Stimulated activated naive B cell treated with anti-CD40 and anti-IgM and Interleukin-4, amounts not matched to agents 10 μg/mL and 1 μg/mL and 100 μg/mL, for 72 hours (primary cell): ENCODE measurements at places on chromosomes 7 and 10.
A peak's percentile ranks its signal among the peaks of the same experiment; 100 is the strongest.

- no peaks in the 10 kb centered on the region for H3K27me3 ChIP-seq
- no peak for DNase-seq
These were observed 95.9 kb upstream of the TNRC18 start for GRCh38 chr7:5519515-5519928.

- H3K36me3 ChIP-seq, result no peaks in the 10 kb centered on the region
- H3K27ac ChIP-seq, result no peak overlapping the region
- no peak overlapping the region for H3K4me3 ChIP-seq
- no peak for DNase-seq
- peaks cover 12% of the 10 kb centered on the region for H3K27me3 ChIP-seq
- no peaks in the 10 kb centered on the region for H3K4me1 ChIP-seq
These were observed 191.6 kb downstream of the FANK1 start for GRCh38 chr10:126087796-126088505.

GRCh38 chr10:70135684-70136083 lies 3.1 kb upstream of the AIFM2 start:
- no peak for DNase-seq
- H3K4me1 ChIP-seq, result peaks cover 26% of the 10 kb centered on the region
- no peak overlapping the region for H3K4me3 ChIP-seq
- H3K27ac ChIP-seq, result no peak overlapping the region

DNA sequence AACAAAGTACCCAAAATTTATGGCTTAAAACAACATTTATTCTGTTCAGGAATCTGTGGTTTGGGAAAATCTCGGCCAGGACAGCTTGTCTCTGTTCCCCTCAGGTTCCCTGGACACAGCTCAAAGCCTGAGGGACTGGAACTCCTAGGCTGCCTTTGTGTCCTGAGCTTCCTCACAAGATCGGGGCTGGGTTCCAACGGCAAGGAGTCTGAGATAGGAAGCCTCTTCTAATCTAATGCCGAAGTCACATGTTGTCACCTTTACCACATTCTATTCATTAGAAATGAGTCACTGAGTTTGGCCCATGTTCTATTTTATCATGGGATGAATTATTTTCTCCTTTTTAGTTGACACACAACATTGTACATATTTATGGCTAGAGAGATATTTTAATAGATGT lies 80.5 kb downstream of the ANKRD26 start:
- H3K36me3 ChIP-seq, result peaks cover 16% of the 10 kb centered on the region
- no peak for DNase-seq

GRCh38 chr7:121275204-121275603 lies 53.6 kb upstream of the WNT16 start:
- H3K27me3 ChIP-seq, result no peaks in the 10 kb centered on the region
- H3K27ac ChIP-seq, result no peak overlapping the region
- H3K4me3 ChIP-seq, result no peak overlapping the region
- no peak for DNase-seq

- no peaks in the 10 kb centered on the region for H3K36me3 ChIP-seq
- H3K4me3 ChIP-seq, result no peak overlapping the region
- no peak for DNase-seq
- no peak overlapping the region for H3K27ac ChIP-seq
- H3K4me1 ChIP-seq, result peaks cover 20% of the 10 kb centered on the region
These were observed 1.8 kb downstream of the MUC17 start for GRCh38 chr7:101021703-101022102.

GRCh38 chr10:78210548-78210947 lies 176.9 kb downstream of the RPS24 start:
- H3K4me1 ChIP-seq, result peaks cover 22% of the 10 kb centered on the region
- peaks cover 14% of the 10 kb centered on the region for H3K27me3 ChIP-seq
- H3K27ac ChIP-seq, result no peak overlapping the region

DNA sequence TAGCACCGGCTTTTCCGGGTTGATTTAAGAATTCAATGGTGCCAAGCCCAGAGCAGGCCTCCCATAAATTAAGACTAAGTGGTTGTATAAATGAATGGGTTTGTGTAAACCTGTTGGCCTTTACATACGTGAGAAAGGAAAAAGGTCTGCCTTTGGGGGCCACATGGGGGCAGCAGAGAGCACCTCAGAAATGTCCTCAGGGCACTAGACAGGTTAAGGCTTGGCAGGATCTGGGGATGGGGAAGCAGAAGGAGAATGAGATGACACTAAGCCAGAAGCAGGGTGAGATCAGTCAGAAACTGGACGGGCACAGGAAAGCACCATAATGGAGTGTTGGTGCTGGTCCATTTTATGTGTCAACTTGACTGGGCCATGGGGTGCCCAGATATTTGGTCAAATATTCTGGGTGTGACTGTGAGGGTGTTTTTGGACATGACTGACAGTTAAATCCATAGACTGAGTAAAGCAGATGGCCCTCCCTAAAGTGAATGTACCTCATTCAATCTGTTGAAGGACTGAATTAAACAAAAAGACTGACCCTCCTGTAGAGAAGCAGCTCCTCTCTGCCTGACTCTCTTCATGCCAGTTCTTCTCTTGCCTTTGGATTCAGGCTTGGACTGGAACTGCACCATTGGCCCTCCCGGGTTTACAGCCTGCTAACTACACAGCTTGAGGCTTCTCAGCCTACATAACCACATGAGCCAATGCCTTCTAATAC lies 58.9 kb downstream of the FRMPD2 start:
- DNase-seq, result no peak
- no peaks in the 10 kb centered on the region for H3K36me3 ChIP-seq
- peaks cover 35% of the 10 kb centered on the region for H3K27me3 ChIP-seq
- no peaks in the 10 kb centered on the region for H3K4me1 ChIP-seq

DNA sequence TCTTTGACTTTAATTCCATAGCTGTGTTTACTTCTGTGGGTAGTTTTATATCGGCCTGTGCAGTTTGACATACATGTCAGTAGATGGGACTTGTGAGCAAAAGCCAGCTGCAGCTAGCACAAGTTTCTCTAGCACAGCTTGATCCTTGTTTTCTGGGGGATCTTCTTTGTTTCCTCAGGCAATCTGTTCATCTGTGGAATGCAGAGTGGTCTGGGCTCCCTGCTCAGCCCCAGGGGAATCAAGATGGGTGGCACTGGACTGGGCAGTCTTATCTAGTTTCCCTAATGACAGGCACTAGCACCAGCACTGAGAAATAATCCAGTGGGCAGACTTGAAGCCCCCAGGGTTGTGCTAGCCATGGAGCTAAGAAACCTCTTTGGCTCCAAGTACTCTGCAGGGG lies 40.8 kb downstream of the CYP2C19 start:
- no peaks in the 10 kb centered on the region for H3K36me3 ChIP-seq
- no peak overlapping the region for H3K27ac ChIP-seq
- DNase-seq, result no peak
- no peaks in the 10 kb centered on the region for H3K27me3 ChIP-seq
- no peaks in the 10 kb centered on the region for H3K4me1 ChIP-seq
- H3K4me3 ChIP-seq, result no peak overlapping the region

GRCh38 chr7:34727464-34727995 lies 69.5 kb downstream of the NPSR1 start:
- no peak for DNase-seq
- no peaks in the 10 kb centered on the region for H3K27me3 ChIP-seq
- no peak overlapping the region for H3K27ac ChIP-seq
- H3K4me1 ChIP-seq, result no peaks in the 10 kb centered on the region
- no peaks in the 10 kb centered on the region for H3K36me3 ChIP-seq

DNA sequence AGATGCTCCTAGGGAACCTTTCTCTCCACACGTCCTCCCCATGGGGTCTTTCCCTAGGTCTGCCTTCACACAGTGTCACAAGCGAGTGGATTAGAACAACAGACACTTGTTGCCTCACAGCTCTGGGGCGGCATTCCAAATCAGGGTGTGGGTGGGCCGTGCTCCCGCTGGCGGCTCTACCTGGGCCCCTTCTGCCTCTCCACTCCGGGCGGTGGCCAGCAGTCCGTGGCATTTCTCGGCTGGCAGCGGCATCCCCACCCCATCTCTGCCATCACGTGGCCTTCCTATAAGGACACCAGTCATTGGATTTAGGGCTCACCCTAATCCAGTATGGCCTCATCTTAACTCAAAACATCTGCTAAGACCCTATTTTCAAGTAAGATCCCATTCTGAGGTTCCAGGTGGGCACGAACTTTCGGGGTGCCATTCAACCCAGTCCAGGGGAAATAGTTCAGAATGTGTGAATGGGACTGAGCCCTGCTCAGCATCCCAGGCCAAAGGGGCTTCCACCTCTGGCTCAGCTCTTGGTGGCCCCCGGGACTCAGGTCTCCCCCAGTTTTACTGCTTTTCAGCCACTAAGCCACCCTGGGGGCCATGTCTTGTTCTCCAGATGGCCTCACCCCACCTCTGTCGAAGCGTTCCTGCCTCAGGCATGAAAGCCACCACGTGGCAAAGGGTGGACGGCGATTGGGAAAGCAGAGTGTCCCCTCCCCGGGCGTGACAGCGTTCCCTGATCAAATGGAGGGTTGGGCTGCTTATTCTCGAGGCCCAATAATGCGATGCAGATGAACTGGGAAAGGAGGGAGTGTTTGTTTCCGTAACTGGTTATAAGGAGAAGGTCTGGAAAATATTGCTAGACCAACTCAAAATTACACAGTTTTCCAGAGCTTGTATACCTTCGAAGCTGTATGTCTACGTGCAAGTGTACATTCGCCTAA lies 350.0 kb downstream of the GLRX3 start:
- H3K27ac ChIP-seq, result no peak overlapping the region
- DNase-seq, result no peak
- no peaks in the 10 kb centered on the region for H3K27me3 ChIP-seq
- H3K4me3 ChIP-seq, result no peak overlapping the region
- no peaks in the 10 kb centered on the region for H3K4me1 ChIP-seq
- no peaks in the 10 kb centered on the region for H3K36me3 ChIP-seq

DNA sequence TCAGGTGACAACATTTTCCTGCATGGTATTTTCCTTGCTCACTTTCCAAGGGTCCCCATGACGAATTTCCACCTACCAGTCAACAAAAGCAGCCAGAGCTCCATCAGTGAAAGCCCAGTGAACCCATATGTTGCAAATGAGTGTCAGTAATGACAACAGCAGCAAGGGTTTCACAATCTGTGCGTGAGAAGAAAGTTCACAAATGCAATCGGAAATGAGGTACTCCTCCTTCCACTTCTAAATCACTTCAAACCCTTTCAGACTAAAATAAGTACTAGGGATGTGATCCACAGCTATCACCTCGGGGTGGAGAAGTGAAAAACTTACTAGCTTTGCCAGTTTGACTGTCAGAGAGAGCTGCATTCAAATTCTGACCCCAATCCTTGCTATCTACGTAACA lies 55.6 kb upstream of the BET1 start:
- H3K27ac ChIP-seq, result no peak overlapping the region
- peaks cover 38% of the 10 kb centered on the region for H3K4me1 ChIP-seq
- no peak overlapping the region for H3K4me3 ChIP-seq
- H3K27me3 ChIP-seq, result no peaks in the 10 kb centered on the region

DNA sequence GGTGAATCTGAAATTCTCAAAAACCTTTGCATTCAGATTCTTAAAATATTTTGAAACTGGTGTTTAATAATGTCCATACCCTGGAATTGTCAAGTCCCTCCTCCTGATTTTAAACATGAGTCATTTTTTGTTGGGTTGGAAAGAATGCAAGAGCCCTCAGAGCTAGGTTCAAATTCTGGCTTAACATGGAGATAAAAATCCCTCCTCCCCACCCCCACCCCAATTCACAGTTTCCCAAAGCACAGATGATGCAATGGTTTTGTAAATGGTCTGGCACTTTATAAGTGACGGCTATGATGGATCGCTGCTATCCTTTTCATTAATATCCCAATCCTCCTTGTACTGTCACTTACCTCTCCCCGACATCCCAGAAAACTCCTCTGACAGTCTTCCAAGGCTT lies 332.8 kb downstream of the PLXNA4 start:
- H3K36me3 ChIP-seq, result no peaks in the 10 kb centered on the region
- H3K4me1 ChIP-seq, result no peaks in the 10 kb centered on the region
- H3K4me3 ChIP-seq, result no peak overlapping the region
- peaks cover 9% of the 10 kb centered on the region for H3K27me3 ChIP-seq

DNA sequence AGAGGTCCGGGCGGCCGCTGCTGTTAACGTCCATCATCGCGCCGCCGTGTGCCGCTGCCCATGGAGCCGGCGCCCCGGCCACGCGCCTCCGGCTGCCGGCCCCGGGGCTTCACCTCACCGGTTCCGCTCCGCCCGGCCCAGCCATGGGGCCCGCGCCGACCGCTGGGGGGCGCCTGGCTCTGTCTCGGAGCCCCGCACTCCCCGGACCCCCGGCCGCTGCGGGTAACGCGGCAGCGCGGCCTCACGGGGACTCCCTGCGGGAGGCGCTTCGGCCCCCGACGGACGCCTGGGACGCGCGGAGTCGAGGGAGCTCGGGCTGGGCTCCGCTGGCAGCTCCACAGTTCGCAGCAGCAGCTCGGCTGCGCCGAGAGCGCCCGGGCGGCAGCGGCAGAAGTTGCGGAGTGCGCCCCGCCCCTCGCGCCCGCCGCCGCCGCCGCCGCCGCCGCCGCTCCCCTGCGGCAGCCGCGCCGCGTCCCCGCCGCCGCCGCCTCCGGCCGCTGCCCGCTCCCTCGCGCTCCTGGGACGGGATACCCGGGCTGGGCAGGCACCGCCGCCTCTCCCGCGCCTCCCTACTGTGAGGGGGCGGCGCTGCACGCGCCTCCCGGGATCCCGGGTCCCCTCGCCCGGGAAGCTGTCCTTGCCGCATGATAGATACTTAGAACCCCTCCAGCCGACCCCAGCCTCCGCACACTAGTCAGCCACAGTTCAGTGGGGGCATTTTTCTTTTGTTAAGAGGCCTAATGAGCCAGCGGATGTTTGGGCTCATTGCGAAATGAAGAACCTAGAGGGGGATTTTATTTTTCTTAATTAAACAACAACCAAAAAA lies at the start of gene HTR7:
TSS of gene HTR7 (minus strand) at position 405 of the 826 bp plus-strand sequence. CDS start at position 37, 368 bp downstream.
- H3K4me1 ChIP-seq, result peaks cover 8% of the 10 kb centered on the region
- peak within 1 kb of the TSS; percentile 93 for H3K27ac ChIP-seq
- peak; percentile 29 for DNase-seq

DNA sequence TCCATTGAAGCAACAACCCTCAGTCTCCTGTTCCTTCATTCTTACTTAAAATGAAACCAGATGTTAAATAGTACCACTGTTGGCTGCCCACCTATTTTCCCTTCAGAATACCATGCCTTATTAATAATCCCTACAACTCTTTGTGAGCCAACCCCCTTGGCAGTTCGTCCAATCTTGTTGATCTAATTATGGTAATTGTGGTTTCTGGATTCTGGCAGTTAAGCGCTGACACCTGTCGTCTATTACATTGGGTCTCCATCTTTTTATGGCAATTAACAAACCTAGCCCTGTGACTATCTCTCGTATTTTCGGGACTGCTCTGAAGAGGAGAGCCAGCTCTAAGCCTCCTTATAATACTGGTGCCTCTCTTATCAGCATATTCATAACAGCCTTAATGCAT lies 432.0 kb downstream of the ATRNL1 start:
- no peaks in the 10 kb centered on the region for H3K36me3 ChIP-seq
- H3K4me3 ChIP-seq, result no peak overlapping the region
- H3K27ac ChIP-seq, result no peak overlapping the region
- no peaks in the 10 kb centered on the region for H3K27me3 ChIP-seq
- no peak for DNase-seq

DNA sequence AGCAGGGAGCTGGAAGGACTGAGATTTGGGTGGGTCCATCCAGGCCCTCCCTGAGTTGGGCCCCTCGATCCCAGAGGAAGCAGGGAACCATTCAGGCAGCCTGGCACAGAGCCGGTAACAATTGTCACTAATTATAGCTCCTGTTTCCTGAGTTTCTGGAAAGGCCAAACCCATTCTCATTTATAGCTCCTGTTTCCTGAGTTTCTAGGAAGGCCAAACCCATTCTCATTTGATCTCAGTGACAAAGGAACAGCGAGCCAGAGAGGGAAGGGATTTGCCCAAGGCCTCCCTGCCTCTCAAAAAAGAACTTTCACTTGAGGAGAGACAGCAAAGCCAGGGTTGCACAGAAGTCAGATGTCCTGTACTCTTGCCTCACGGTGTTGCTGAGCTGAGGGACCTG lies 521.9 kb downstream of the TYW1 start:
- H3K36me3 ChIP-seq, result no peaks in the 10 kb centered on the region
- no peak for DNase-seq
- no peaks in the 10 kb centered on the region for H3K27me3 ChIP-seq
- H3K4me3 ChIP-seq, result no peak overlapping the region

GRCh38 chr7:150830937-150831336 lies 21.4 kb upstream of the AOC1 start:
- H3K4me1 ChIP-seq, result no peaks in the 10 kb centered on the region
- H3K4me3 ChIP-seq, result no peak overlapping the region
- H3K36me3 ChIP-seq, result no peaks in the 10 kb centered on the region
- no peak overlapping the region for H3K27ac ChIP-seq
